ENCODE measurements at places on chromosomes 2 and 18.

DNA sequence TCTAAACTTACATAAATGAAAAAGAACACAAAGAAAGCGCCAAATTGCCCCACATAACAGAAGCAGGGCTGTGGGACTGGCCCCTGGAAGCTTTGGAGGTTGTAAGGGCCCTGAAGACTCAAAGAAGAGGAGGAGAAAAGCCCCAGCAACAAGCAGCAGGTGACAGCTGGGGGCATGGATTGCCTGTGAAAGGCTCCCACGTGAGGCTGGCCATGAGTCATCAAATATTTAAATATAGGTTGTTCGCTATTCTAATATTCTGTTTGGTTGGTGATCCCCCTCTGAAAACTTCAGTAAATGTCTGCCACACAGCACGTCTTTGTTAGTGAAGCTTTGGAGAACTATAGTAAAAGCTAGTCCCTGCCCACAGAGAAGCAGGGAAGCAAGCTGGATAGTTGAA is 132.4 kb downstream of the MREG start:
- no peak for DNase-seq

- no peak for DNase-seq
These were observed 44.4 kb upstream of the LRRTM1 start for GRCh38 chr2:80348953-80349352.

DNA sequence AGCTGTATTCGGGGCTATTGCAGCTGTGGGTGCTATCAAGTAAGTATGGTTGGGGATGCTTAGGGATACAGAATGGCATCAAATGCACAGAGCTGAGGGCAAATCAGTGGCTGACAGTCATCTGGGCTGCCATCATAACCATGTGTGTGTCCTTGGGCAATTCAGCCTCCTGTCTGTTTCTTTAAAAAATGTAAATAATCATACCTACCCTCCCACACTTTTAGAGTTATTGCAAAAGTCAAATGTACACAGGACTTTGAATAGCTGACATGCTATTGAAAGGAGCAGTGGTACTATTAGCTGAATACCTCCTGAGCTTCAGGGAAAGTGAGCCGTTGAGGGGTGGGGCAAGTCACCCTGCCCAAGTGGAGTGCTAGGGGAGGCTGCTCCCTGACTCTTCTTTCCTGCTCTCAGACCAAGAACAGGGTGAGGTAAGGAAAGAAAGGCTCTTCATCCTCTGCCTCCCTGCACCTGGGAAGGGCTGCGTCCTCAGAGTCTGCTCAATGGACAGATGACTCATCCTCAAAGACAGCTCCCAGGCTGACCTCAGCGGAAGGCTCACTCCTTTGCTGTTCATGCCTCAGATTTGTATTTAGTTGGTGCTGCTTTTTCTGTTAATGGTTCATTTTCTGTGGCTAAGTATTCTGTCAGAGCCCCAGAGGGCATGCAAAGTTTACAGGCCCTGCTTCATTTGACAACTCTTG is 54.9 kb upstream of the BZW1 start:
- DNase-seq, result no peak

DNA sequence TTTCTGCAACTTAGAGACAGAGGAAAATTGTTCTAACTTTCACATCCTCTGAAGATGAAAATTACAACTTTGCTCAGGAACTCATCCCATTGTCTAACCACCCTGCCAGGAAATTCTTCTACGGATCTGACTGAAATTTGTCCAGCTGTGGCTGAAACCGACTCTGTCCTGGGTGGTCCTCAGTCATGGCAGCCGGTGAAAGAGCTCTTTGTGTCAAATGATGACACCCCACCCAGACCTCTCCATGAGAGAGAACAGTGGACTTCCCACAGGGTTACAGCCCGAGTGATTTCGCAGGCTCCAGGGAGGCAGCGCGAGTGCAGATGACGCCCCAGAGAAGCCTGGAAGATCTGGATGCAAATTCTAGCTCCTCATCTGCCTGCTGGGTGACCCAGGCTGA is 65.1 kb upstream of the TRIB2 start:
- no peak for DNase-seq

- no peak for DNase-seq
These were observed 118.6 kb downstream of the RTP5 start for GRCh38 chr2:241988146-241988545.

DNA sequence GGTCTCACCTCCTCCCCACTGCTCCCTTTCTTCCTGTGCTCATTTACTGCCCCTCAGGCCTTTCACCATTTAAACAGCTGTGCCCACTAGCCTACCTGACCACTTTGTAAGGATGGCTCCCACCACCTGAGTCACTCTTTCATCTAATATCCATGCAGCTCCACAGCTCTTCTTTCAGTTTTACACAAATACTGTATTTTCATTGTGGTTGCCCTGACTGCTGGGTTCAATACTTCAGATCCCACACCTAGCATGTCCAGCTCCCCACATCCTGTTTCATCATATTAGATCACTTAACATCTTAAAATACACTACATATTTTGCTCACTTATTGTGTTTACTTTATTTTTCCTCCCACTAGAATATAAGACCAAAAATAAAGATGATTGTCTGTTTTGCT is 1110.6 kb downstream of the TSN start:
- DNase-seq, result no peak

GRCh38 chr18:55585065-55585919 is 2.7 kb downstream of the TCF4 start:
- no peak for DNase-seq
